ENCODE measurements at places on chromosomes 5 and 9. TPM values are rescaled to one million over a fixed set of nuclear protein-coding genes. Genes with fewer than 3 reads are reported as not detected.
A peak's percentile ranks its signal among the peaks of the same experiment; 100 is the strongest.

Gene CYLC2
- not detected for total RNA-seq

DNA sequence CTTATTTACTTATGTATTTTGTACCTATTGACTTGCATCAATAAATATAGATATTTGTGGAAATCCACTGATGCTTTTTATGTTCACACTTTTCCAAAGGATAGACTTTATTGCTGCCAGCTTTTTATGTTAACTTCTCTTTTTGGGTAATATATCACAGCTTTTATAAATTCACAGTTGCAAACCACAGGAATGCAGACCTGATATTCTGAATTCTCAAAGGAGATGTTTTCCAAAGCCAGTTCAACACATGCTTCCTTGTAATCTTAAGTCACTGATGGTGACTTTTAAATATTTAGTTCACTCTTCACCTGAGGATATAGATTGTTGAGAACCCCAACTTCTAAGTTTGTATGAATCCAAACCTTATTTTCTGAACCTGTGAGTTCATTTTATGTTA, 223.4 kb upstream of the PRR16 start:
- H3K4me3 ChIP-seq, result no peak overlapping the region
- H3K4me1 ChIP-seq, result no peaks in the 10 kb centered on the region
- DNase-seq, result no peak
- H3K36me3 ChIP-seq, result no peaks in the 10 kb centered on the region
- no peaks in the 10 kb centered on the region for H3K27me3 ChIP-seq

Gene IDNK
- 4.0 TPM for total RNA-seq

DNA sequence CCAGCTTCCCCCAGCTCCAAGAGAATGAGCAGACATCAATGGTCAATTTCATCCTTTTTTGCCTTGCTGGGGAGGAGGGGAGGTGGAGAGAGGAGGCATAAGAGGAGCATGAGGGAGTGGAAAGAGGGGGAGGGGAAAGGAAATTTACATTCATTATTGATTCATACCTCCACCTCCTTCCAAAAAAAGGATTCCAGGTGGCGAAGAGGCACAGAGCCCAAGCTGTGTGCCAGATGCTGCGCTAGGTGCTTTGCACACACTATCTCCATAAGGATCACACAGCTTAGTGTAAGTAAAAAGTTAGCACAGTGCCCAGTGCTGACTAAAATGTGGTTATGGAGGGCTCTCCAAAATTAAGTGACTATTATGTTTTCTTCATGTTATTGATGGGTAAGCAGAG, 11.0 kb downstream of the ASTN2 start:
- peaks cover 9% of the 10 kb centered on the region for H3K4me1 ChIP-seq
- no peak overlapping the region for H3K4me3 ChIP-seq
- H3K36me3 ChIP-seq, result no peaks in the 10 kb centered on the region

GRCh38 chr9:100317706-100318105, 35.0 kb downstream of the TEX10 start:
- H3K27ac ChIP-seq, result no peak overlapping the region
- DNase-seq, result no peak
- no peaks in the 10 kb centered on the region for H3K36me3 ChIP-seq
- H3K4me1 ChIP-seq, result no peaks in the 10 kb centered on the region

- no peak for DNase-seq
- no peak overlapping the region for H3K27ac ChIP-seq
- no peaks in the 10 kb centered on the region for H3K4me1 ChIP-seq
- no peaks in the 10 kb centered on the region for H3K27me3 ChIP-seq
- H3K36me3 ChIP-seq, result no peaks in the 10 kb centered on the region
- H3K4me3 ChIP-seq, result no peak overlapping the region
Observed at GRCh38 chr5:19369561-19369960, 618.4 kb downstream of the CDH18 start.

- H3K27ac ChIP-seq, result peak overlapping the region; percentile 10
- no peaks in the 10 kb centered on the region for H3K36me3 ChIP-seq
- no peaks in the 10 kb centered on the region for H3K27me3 ChIP-seq
- peak; percentile 86 for DNase-seq
- H3K4me1 ChIP-seq, result no peaks in the 10 kb centered on the region
Observed at GRCh38 chr9:13513286-13513685, 233.8 kb upstream of the MPDZ start.

Data from stomach (tissue), 19 donors.